ENCODE measurements at places on chromosomes 3 and 15. TPM values are rescaled to one million over a fixed set of nuclear protein-coding genes. Genes with fewer than 3 reads are reported as not detected.
A peak's percentile ranks its signal among the peaks of the same experiment; 100 is the strongest.

DNA sequence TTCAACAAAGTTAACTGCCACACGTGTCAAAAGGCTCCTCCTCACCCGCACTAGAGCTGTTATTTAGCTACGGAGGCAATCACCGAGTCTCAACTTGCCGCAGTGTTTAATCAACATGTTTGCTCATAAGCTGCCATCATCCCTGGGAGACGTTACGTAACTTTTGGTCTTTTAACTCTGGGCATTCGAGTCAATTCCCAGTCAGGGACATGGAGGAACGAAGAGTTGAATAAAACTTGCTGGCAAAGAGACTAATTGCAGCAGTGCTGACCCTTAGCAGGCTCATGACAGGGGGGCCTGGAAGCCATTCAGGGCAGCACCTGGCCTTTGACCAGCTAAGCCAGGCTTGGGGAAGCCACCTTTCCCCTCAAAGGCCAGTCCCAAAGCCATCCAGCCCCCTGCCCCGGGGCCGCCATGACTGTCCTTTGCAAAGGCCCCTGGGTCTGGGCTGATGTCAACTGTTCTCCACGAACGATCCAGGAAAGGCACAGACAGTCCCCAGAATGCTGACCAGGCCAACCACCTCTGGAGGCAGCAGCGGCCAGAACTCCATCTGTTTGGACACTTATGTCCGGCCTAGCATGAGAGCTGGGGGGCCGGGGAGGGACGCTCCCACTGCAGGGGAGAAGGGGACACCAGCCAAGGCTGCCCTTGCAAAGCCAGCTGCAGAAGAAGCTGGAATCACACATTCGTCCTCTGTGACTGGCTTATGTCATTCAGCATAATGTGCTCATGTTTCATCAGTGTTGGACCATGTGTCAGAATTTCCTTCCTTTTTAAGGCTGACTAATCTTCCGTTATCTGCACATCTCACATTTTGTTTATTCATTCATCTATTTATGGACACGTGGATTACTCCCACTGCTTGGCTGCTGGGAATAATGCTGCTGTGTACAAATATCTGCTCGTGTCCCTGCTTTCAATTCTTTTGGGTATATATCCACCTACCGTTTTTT is 43.7 kb downstream of the PCSK6 start:
- DNase-seq: no peak

DNA sequence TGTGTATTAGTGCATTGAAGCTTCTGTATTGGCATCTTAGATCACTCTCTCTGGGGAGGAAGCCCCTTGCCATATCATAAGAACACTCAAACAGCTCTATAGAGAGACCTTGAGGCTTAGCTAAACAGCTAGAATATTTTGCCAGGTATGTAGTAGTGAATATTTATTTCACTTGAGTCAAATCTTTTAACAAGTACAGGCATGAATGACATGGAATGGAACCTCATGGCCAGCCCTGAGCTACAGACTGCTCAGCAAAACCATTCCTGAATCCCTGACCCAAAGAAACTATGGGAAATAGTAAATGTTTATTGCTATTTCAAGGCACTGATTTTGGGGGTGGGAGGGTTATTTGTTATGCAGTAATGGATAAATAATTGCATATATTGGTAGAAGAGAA is 604.8 kb downstream of the MECOM start:
- DNase-seq: no peak

- no peak for DNase-seq
These were observed 552.3 kb downstream of the FOXP1 start for GRCh38 chr3:71031181-71031580.

- DNase-seq: peak; percentile 87
These were observed 22.9 kb upstream of the DNAAF4 start for GRCh38 chr15:55530861-55531313.

DNA sequence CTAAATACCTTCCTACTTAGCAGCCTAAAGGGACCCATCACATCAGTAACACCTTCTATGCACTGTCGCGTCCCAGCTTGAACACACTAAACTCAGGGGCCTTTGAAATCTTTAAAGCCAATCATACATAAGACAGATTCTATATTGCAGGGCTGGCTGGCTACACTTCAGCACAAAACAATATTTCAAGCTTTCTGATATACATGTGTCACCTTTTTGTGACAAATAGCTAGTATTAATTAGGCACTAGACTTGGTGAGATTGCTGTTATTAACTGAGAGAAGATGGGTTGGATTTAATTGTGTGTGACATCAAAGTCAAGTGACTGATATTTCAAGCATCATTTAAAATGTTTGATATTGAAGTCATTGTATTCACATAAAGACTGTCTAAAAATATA is 148.4 kb downstream of the ZIC4 start:
- no peak for DNase-seq

- no peak for DNase-seq
These were observed 583 bp downstream of the IL17RE start for GRCh38 chr3:9903238-9903624.

GRCh38 chr3:45168451-45168850 is 22.3 kb upstream of the CDCP1 start:
- no peak for DNase-seq

DNA sequence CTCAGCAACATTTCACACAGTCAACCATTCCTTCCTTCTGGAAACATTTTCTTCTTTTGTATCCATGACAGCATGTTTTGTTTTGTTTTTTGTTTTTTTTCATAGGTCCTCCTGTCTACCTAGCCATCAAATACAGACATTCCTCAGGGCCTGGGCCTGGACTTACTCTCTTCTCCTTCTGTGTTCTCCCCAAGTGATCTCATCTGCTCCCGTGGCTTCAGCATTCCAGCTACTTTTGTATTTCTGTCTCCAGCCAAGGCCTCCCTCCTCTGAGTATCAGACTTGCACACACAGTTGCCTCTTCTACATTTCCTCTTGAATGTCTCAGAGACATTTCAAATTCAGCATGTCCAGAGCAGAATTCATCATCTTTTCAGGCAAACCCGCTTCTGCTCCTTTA is 82.4 kb downstream of the HCN4 start:
- no peak for DNase-seq

- DNase-seq: peak; percentile 39
These were observed 170.3 kb downstream of the MOBP start for GRCh38 chr3:39637807-39638206.

The TICRR gene
- total RNA-seq: 13.1 TPM

The DPPA4 gene
- not detected for total RNA-seq

The BCL6 gene
- 7.0 TPM for total RNA-seq

The MYZAP gene
- 0.06 TPM for total RNA-seq

The TJP1 gene
- 78.6 TPM for total RNA-seq

The GOLGA6D gene
- total RNA-seq: not detected

The NPAP1 gene
- total RNA-seq: 0.07 TPM

The SMCO1 gene
- not detected for total RNA-seq
